Brain pericyte (primary cell): ENCODE measurements at places on chromosomes 6 and 20.

DNA sequence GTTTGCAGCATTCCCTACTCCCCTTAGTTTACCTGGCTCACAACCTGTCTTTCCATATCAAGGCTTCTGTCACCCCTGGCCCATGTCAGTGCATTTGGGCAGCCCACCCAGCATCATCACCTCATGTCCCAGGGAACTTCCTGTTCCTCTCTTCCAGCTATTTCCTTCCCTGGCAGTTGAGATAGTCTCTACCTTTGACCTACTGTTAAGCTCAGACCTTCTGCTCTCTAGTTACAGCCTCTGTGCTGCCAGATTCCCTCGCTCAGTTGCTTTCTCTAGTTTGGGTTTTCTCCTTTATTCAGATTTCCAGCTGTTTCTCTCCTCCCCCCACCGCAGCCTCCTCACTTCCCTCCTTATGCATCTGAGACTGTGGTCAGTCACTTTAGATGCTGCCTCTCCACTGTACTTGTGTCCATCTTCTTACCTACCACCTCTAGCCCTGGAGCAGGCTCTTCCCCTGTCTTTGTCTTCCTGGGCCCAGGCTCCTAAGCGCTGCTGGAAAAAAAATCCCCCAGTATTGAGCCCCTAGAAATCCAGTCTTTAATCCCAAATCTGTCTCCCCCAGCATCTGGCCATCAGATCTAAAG is 16.3 kb downstream of the PTPN1 start:
- DNase-seq = no peak

- DNase-seq = no peak
These were observed 68.8 kb downstream of the PFDN4 start for GRCh38 chr20:54276577-54277169.

DNA sequence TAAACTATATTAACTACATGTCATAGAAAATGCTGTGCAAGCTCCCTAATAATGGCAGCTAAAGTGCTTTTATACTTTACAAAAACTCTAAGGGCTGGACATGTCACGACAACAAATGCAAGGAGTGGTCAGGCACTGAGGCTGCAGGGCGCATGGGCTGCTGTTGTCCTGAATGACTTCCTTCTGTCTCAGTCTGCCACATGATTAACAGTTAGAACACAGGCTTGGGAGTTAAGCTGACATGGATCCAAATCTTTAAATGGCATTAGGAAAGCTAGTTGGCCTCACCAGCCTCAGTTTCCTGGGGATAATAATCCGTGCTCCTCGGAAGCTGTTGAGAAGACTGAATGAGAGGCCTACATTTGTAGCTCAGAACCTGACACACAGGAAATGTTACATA is 57.4 kb downstream of the PREP start:
- DNase-seq = no peak

DNA sequence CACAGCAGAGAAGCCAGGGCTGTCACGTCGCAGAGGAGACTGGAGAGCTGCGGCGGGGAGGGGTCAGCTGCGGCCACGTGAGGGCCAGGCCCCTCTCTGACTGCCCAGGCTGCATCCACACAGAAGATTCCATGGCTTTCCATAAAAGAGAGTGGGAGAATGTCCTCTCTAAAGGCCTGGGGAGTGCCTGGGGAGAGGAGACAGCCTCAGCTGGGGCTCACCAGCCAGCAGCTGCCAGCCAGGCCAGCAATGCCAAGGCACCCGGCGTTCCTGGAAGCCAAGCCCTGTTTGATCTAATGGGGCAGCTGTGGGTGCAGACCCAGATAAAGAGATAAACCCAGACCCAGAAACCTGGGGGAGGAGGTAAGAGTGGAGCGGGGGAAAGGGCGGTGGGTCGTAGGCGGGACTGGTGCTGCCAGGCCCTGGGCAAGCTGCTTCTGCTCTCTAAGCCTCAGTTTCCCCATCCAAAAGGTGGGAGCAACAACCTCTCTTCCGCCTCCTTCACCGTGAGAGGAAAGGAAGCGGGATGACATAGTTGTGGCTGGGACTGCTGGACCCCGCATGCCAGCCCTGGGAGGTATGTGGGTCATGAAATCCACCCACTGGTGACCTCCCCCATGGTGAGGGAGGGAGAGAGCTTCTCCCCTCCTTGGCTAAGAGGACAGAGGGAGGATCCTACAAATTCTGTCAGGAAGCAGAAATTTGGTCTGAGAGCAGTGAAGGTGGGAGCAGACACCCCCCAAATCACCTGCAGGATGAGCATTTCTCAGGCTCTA is 3.1 kb upstream of the OSBPL2 start:
- DNase-seq = no peak

- no peak for DNase-seq
These were observed 3.3 kb downstream of the ADGRB3 start for GRCh38 chr6:68638230-68638900.

DNA sequence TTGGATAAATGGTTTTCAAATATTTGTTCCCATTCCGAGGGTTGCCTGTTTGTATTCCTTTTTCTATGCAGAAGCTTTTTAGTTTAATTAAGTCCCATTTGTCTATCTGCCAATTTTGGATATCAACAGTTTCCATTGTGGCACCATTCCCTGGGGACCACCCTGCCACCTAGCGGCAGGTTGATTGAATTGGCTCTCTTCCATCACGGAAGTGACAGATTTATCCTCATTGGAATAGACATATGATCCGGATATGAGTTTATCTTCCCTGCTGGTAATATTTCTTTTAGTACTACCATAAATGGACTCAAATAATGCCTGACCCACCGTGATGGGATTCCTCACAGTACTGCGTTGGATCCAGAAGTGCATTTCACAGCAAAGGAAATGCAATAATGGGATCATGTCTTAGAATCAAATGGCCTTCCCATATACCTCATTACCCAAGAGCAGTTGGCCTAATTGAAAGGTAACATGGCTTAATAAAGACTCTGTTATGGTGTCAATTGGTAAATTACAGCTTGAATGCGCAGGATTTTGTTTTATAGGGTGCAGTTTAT is 327.0 kb downstream of the BMP2 start:
- DNase-seq = no peak

DNA sequence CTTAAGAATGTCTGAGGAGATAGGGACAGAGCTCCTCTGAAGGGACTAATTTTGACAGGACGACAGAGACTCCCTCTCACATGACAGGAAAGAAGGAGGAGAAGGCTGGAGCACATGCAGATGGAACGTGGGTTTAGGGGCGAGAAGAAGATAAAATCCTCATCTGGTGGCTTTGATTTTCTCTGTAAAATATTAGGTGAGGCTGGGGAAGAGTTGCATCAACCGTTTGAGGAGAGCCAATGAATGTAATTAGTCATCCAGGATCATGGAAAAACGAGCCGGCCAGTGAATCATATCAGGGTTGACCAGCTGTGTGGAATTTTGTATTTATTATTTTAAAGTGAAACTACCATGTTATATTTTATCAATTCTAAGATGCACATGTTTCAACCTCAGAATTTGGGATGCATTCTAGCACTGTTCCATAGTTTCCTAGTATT is 46.9 kb upstream of the ADGRF4 start:
- DNase-seq = no peak

DNA sequence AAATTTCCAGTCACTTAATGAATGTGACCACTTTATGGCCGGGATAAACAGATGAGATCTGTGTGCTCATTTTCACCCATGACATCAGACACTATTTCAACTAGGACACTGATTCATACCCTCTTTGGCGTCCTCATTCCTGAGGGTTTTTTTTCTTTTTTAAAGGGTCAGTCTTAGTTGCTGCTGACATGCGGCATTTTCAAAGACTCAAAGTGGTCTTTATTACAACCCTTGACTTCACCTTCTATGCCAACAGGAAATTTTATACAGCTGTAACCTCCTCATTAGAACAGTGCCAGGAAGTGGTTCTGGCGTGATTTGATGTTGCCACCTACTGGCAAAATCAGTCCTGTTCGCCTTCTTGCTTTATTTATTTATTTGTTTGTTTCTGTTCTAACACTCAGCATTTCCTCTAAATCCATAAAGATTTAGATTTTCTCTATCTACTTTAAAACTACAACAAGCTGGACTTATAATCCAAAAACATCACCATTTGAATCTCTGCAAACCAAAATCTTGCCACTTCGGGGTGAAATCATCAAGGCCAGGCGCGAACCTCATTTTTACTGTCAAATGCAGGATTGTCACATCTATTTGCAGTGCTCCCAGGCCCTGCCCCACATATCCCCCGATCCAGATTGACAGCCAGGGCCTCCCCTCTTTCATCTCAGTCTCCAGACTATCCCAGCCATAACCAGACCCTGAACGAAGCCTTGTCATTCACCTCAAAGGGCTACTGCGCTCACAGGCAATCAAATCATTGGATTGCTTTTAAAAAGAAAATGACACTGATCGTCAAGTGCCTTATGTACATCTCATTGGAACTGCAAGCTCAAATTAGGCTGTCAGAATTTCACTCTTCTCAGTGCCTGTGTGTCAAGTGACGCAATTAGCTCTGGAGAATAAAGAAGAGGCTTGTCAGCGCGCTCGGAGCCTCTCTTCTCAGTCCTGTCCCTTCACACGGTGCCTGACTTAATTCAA is 77.5 kb downstream of the C6orf118 start:
- no peak for DNase-seq

DNA sequence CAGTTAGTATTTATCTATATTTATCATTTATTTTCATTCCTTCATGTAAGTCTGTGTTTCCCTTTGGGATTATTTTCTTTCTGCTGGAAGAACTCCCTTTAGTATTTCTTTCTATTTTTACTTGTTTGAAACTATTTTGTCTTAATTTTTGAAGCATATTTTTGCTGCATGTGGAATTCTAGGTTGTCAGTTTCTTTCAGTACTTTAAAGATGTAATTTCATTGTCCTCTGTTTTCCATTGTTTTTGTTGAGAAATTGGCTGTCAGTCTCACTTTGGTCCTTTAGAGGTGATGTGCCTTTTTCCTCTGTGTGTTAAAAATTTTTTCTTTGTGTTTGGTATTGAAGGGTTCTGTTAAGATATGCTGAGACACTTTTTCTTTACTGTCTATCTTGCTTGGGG is 17.1 kb downstream of the RNF182 start:
- DNase-seq = no peak

DNA sequence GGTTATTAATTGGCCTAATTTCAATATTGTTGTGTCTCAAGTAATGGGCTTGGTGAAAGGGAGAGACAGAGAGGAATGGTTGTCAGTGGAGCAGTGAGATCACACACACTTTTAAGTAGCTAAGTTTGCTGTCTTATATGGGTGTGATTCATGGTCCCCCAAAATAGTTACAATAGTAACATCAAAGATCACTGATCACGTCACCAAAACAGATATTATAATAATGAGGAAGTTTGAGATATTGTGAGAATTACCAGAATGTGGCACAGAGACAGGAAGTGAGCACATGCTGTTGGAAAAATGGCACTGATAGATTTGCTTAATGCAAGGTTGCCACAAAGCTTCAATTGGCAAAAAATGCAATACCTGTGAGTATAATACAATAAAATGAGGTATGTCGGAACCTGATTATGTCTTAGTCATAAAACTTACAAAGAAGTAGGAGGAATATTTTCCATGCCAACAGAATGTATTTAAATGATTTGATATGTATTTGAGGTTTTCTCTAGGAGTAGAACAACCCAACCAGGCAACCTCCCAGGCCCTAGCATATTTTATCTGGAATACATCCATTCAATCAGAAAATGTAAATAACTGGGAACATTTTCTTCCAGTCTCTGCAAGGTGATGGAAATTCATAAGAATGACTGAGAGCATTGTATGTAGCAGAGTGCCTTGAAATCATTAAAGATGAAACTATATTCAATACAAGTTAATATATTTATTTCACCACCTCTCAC is 167.8 kb downstream of the CARMIL1 start:
- no peak for DNase-seq

GRCh38 chr6:6843057-6843627 is 254.6 kb downstream of the LY86 start:
- no peak for DNase-seq

GRCh38 chr6:27062755-27063154 is 184.7 kb upstream of the PRSS16 start:
- DNase-seq = no peak

- no peak for DNase-seq
These were observed 458.6 kb downstream of the TENT5A start for GRCh38 chr6:81293896-81294295.

GRCh38 chr6:20333721-20334269 is 67.9 kb upstream of the E2F3 start:
- no peak for DNase-seq

DNA sequence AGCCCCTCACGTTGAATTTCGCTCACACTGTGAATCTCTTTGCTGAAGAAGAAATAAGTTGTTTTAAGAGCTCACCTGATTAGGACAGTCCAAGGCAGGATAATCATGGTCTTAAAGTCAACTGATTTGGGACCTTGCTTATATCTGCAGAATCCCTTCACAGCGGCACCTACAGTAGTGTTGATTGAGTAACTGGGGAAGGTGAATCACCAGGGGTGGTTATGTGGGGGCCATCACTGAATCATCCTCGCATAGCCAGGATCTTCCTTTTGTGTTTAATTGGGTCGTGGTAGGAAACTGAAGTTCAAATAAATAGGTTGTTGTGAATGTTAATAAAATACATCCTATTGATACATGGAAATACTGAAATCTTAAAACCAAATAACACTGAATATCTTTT is 20.2 kb upstream of the MICA start:
- DNase-seq = no peak

DNA sequence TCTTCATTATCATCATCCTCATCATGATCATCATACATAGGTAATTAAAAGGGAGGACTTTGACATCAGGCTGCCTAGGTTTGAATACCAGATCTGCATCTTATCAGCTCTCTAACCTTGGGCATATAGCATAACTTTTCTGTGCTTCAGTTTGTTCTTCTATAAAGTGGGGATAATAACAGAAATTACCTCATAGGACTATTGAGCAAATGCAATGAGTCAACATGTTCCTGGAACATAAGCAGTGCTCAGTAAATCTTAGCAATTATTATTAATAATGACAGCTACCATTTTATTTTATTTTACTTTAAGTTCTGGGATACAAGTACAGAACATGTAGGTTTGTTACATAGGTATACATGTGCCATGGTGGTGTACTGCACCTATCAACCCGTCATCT is 7.2 kb downstream of the C20orf202 start:
- no peak for DNase-seq

DNA sequence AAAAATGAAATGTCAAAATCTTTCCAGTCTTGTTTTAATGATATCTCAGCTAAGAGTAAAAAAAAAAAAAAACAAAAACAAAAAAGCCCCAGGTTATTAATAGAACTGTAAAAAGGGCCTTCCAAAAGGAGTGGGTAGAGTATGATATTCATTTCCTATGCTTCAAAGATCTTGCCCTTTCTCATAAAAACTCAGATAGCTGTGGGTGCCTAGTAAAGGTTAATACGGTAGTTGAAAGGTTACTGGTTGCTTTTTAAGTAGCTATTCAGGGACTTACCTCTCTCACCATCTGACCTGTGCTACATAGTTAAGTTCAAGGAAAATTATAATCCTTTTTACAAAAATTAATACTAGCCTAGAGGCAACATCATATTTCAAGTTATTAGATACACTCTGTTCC is 14.9 kb downstream of the TRMT6 start:
- DNase-seq = no peak

GRCh38 chr6:34486106-34486740 is 20.3 kb downstream of the PACSIN1 start:
- DNase-seq = no peak

GRCh38 chr20:4779616-4780015 is 57.9 kb downstream of the PRND start:
- no peak for DNase-seq
